ENCODE measurements at places on chromosomes 7 and 10. TPM values are rescaled to one million over a fixed set of nuclear protein-coding genes. Genes with fewer than 3 reads are reported as not detected.

- H3K4me1 ChIP-seq: no peaks in the 10 kb centered on the region
- DNase-seq: no peak
- no peaks in the 10 kb centered on the region for H3K36me3 ChIP-seq
- no peak overlapping the region for H3K27ac ChIP-seq
These were observed 94.3 kb downstream of the PRLHR start for GRCh38 chr10:118501171-118501570.

GRCh38 chr7:91435381-91436059 is 171.3 kb downstream of the FZD1 start:
- H3K4me1 ChIP-seq: no peaks in the 10 kb centered on the region
- H3K27me3 ChIP-seq: no peaks in the 10 kb centered on the region
- no peaks in the 10 kb centered on the region for H3K36me3 ChIP-seq
- no peak for DNase-seq
- H3K27ac ChIP-seq: no peak overlapping the region
- no peak overlapping the region for H3K4me3 ChIP-seq

DNA sequence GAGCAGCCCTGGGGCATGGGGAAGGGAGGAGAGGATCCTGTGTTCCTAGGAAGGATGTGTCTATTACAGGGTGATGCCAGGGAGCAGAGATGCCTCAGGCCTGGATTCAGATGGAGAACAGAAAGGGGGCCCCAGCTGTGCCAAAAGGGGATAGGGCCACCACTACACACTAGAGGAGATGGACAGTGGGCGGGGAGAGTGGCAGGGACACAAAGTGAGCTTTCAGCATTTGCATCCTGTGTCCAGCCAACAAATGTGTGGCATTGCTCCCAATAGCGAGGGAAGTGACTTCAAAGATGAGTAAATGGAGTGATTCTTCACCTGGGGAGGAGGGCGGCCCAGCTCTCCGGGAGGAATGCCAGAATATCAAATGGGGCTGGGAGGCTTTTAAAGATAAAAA is 64.9 kb upstream of the WAPL start:
- H3K4me3 ChIP-seq: no peak overlapping the region
- no peaks in the 10 kb centered on the region for H3K4me1 ChIP-seq
- no peaks in the 10 kb centered on the region for H3K36me3 ChIP-seq
- H3K27ac ChIP-seq: no peak overlapping the region
- no peaks in the 10 kb centered on the region for H3K27me3 ChIP-seq

DNA sequence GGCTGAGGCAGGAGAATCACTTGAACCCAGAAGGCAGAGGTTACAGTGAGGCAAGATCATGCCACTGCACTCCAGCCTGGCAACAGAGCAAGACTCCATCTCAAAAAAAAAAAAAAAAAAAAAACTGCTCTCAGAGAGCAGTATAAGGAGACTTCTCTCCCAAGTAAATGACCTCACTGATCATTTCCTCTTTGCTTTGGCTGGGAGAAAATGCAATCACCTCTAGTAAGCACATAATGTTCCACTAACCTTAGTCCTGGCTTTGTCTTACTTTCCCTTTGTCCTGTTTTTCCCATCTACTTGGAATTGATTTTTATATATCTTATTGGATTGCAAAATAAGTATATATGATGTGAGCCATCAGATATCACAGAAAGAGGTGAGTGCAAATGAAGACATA is 2.5 kb downstream of the SLC25A13 start:
- DNase-seq: no peak
- peaks cover 4% of the 10 kb centered on the region for H3K36me3 ChIP-seq
- H3K27me3 ChIP-seq: no peaks in the 10 kb centered on the region
- H3K4me1 ChIP-seq: peaks cover 47% of the 10 kb centered on the region
- H3K27ac ChIP-seq: no peak overlapping the region

The TCAF2 gene
- total RNA-seq: 23.5 TPM

DNA sequence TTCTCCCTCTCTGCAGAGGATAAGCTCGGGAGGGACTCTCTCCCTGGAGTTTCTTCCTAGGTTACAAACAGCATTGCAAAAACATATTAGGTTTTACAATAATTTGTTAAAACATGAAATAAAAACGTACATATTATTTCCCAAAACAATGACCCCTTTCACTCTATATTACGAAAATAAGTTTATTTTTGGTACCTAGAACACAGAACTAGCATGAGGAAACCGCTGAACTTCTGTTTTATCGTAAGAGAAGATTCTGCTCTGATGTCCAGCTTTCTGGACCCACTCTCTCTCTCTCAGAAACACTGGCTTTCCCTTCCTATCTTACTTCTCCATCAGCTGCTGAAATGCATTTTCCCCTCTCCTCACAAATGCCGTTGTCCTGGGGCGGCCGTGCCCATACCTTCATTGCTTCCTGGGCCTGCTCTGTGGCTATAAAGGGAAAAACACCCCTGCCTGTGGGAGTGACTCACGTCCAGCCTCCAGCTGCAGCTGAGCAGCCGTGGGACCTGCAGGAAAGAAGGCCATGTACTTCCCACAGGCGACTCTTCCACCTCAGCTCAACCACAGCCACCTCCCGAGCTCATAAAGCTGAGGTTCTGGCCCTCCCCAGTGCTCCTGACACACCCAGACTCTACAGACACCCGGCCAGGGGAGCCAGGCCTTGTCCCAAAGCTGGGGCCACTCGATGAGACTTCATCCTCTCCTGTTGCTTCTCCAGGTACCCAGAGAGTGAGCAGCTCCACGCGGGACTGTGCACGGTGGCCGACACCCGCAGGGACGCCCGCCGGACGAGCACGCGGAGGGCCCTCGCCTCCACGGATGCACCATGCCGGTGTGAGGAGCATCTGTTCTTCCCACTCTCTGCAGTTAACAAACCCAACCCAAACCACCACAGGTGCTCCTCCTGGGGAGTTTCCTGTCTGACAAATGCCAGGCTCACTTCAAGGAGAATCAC is 3.1 kb downstream of the GPER1 start:
- peaks cover 2% of the 10 kb centered on the region for H3K27me3 ChIP-seq
- no peak overlapping the region for H3K4me3 ChIP-seq
- DNase-seq: no peak
- no peaks in the 10 kb centered on the region for H3K36me3 ChIP-seq
- no peak overlapping the region for H3K27ac ChIP-seq

GRCh38 chr10:47320812-47321211 is 1.4 kb upstream of the GDF2 start:
- no peak for DNase-seq
- H3K27ac ChIP-seq: no peak overlapping the region
- no peaks in the 10 kb centered on the region for H3K4me1 ChIP-seq
- peaks cover 2% of the 10 kb centered on the region for H3K27me3 ChIP-seq
- no peaks in the 10 kb centered on the region for H3K36me3 ChIP-seq

- DNase-seq: no peak
- H3K4me3 ChIP-seq: no peak overlapping the region
- H3K27ac ChIP-seq: no peak overlapping the region
- H3K36me3 ChIP-seq: no peaks in the 10 kb centered on the region
These were observed 225.9 kb downstream of the WDR11 start for GRCh38 chr10:121076776-121077715.

GRCh38 chr7:40506158-40506557 is 371.4 kb downstream of the SUGCT start:
- H3K27ac ChIP-seq: no peak overlapping the region
- DNase-seq: no peak

The MSS51 gene
- total RNA-seq: 3.1 TPM

DNA sequence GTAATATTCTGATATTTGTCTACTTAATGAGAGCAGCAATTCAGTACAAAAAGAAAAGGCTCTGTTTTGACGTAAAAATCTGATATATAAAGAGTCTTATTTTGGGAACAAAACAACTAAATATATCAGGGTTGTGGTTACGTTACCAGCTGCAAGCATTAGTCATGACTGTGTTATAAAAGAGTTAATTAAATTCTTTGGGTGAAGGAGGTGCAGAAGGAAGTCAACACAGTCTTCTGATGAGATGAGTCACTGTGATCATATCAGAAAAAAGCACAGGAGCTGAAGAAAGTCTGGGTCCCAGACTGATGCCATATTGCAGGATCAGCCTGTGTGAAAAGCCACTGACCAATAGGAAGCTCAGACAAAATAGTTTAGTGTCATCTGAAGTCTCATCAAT is 234.3 kb upstream of the TEX47 start:
- H3K27ac ChIP-seq: no peak overlapping the region
- no peaks in the 10 kb centered on the region for H3K36me3 ChIP-seq
- no peaks in the 10 kb centered on the region for H3K4me1 ChIP-seq
- peaks cover 1% of the 10 kb centered on the region for H3K27me3 ChIP-seq
- no peak for DNase-seq
